ENCODE measurements at places on chromosomes 7 and 10.
A peak's percentile ranks its signal among the peaks of the same experiment; 100 is the strongest.

- DNase-seq: no peak
Measured at GRCh38 chr7:130037703-130038102, 13.5 kb downstream of the ZC3HC1 start.

DNA sequence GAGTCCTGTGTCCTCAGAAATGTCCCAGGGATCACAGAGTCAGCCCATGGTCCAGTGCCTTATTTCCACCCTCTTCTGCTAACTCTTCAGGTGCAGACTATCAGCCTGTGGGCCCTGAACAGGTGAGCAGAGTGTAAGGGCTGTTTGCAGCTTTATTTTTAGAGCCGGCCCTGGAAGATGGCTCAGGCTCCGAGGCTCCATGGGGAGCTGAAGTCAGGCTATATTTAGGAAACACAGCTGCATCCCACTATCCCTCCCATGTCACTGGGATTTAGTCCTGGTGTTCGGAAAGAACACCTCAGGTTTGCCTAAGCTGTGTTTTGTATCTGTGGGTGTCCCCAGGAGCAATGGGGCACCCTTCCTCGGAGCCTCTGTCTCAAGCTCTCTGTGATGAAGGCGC, 126.9 kb downstream of the RPS24 start:
- no peak for DNase-seq

- no peak for DNase-seq
Measured at GRCh38 chr10:71940752-71941151, 23.4 kb upstream of the CHST3 start.

GRCh38 chr7:4683884-4684565, 1.9 kb downstream of the FOXK1 start:
- DNase-seq: peak; percentile 49

- no peak for DNase-seq
Measured at GRCh38 chr10:127649642-127650041, 87.3 kb upstream of the FOXI2 start.

DNA sequence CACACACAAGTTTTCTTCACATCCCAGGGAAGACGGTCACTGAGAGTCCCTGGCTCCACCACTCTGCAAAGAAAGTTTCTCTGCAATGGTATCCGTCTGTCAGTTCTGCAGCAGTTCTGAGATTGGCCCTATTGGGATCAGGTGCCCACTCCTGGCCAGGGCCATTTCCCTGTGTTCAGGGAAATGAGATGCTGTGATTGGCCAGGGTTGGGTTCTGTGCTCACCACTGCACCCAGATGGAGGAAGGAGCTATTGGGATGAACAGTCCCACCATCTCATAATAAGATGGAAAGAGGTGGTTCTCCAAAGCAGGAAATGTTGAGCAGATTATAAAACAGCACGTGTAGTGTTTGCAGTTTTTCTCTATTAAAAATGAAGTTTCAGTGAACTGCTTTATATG, 13.3 kb upstream of the PIP4K2A start:
- DNase-seq: no peak

DNA sequence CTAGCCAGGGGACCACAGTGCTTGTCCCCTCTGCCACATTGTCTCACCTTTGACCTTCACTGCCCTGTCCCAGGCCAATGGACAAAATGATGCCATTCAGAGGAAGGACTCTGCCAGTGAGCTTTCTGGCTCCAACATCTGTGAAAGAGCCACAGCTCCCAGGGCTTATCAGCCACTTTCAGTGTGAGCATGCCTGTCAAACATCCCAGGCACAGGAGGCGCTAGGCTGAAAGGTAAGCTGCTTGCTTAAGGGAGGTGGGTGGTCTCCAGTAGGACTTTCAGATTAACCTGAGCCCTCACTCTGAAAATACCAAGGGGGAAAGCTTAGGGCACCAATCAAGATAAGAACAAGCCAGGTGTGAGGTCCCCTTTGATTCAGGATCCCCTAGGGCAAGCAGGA, 59.8 kb upstream of the GDF10 start:
- DNase-seq: no peak

DNA sequence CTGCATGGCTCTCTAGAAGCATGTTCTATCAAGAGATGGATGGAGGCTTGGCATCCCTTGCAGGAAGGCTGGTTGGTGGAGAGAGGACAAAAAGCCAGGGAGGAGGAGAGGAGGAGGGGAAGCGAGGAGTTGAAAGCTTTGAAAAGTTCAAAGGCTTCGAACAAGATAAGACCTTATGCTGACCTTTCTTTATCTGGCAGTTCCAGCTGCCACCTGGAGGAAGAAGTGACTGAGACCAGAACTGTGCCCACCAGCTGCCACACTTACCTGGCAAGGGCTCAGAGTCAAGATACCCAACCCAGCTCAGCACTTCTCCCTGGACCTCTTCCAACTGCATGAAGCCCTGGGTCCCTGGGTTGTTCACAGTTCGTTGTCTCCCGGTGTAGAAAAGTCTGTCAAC, 14.8 kb downstream of the CCL24 start:
- DNase-seq: no peak

- no peak for DNase-seq
Measured at GRCh38 chr10:49690698-49691356, 11.4 kb downstream of the C10orf53 start.

GRCh38 chr10:22434521-22434920, 89.2 kb downstream of the SPAG6 start:
- no peak for DNase-seq

GRCh38 chr7:74657692-74658177, at the start of gene GTF2I:
GTF2I (plus strand) TSS chr7:74657718; CDS start chr7:74689129, 31,411 bp downstream.
- DNase-seq: no peak

DNA sequence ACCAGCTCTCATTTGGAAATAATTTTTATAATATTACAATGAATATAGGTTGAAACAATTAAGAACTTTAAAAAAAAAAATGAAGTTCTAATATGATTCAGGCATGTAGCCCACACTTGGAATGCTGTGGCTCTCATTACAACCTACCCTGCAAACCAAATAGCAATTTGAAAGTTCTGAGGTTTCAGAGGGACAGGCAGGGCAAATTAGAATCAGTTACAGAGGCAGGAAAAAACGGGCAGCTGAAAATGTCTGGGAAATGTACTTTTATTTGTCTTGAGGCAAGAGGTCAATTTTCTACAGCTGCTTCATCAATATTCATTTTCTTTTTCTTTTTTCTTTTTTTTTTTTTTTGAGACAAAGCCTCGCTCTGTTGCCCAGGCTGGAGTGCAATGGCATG, 95.3 kb downstream of the PIP4K2A start:
- DNase-seq: no peak

- DNase-seq: no peak
Measured at GRCh38 chr7:94368371-94368791, 26.3 kb upstream of the COL1A2 start.

GRCh38 chr10:51272555-51272954, 198.3 kb downstream of the PRKG1 start:
- DNase-seq: no peak

DNA sequence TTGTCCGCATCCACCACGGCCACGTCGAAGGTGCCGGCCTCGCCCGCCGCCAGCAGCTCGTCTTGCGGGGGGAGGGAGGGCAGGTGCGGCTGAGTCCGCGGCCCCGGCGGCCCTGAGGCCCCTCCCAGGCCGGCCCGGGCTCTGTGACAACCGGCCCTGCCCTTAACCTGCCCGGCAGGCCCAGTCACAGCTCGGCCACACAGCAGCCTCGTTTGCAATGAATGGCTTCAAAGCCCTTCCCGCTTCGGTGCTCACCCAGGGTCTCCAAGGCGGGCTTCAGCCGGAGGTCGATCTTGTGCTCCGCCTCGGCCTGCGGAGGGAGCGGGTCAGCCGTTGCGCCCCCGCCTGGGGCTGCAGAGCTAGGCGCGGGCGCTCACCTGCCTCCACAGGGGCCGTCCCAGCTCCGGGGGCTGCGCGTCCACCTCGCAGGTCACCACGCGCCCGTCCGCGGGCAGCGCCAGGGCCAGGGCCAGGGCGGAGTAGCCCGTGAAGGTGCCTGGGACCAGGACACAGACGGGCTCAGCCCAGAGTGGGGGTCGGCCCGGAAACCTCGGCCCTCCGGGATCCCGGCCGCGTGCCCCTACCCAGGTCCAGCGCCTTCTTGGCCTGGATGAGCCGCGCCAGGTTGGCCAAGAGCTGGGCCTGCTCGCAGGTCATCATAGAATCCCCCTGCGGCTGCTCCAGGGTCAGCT, 928 bp downstream of the COMTD1 start:
- DNase-seq: no peak

DNA sequence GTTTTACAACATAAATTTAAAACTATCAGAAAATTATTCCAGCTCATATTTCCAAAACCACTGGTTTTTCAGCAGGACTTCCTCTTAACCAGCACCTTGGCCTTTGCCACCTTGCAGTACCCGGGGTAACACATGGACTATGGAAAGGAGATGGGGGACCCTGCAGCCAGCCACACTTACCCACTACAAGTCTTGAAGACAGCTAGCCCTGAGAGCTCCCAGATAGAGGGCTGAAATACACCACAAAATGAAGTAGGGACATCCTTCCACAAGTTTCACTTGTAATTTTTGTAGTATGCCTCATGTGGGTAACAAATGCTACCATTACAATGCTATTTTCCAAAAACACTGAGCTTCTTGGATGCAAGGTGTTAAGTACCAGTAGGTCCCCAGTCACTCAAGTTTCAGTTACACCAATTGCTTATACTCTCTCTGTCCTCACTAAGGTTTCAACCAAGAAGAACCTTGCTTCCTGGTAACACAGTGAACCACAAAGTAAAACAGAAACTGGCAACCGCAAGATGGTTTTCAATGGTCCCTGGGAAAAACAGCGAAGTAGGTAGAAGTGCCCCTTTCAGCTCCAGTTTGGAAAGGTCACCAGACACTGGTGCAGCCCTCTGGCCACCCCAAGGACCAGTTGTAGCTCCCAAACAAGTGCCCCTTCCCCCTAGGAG, 110.9 kb downstream of the SGMS1 start:
- DNase-seq: no peak
